ENCODE measurements at places on chromosomes 2 and 18. TPM values are rescaled to one million over a fixed set of nuclear protein-coding genes. Genes with fewer than 3 reads are reported as not detected.

The TEKT4 gene
- polyA plus RNA-seq: not detected

The IL36RN gene
- not detected for polyA plus RNA-seq

The SLC16A14 gene
- polyA plus RNA-seq: 0.37 TPM

The ABHD1 gene
- 1.0 TPM for polyA plus RNA-seq

The SCN9A gene
- polyA plus RNA-seq: 8.3 TPM

The PROM2 gene
- 0.04 TPM for polyA plus RNA-seq

The AMER3 gene
- not detected for polyA plus RNA-seq

The MC5R gene
- not detected for polyA plus RNA-seq

The MARCO gene
- polyA plus RNA-seq: 0.07 TPM

The GDF7 gene
- polyA plus RNA-seq: 0.03 TPM

The VWA3B gene
- polyA plus RNA-seq: not detected

The DSEL gene
- polyA plus RNA-seq: 0.17 TPM

The L3MBTL4 gene
- 0.03 TPM for polyA plus RNA-seq

The CABYR gene
- polyA plus RNA-seq: 15.2 TPM

The RPRM gene
- polyA plus RNA-seq: not detected

The LBX2 gene
- 2.0 TPM for polyA plus RNA-seq

The TXNDC2 gene
- 0.06 TPM for polyA plus RNA-seq

The MOCOS gene
- 3.2 TPM for polyA plus RNA-seq

The DNAH7 gene
- polyA plus RNA-seq: 0.49 TPM

The TLX2 gene
- 0.58 TPM for polyA plus RNA-seq

The EVA1A gene
- 13.5 TPM for polyA plus RNA-seq

The SLC30A3 gene
- polyA plus RNA-seq: 1.7 TPM

The CELF4 gene
- not detected for polyA plus RNA-seq

The EGR4 gene
- not detected for polyA plus RNA-seq

The CAVIN2 gene
- 13.8 TPM for polyA plus RNA-seq

The POTEJ gene
- polyA plus RNA-seq: 0.07 TPM

The C2orf66 gene
- polyA plus RNA-seq: 0.05 TPM

The EFEMP1 gene
- 66.6 TPM for polyA plus RNA-seq

The ST8SIA5 gene
- polyA plus RNA-seq: not detected

The ALPI gene
- not detected for polyA plus RNA-seq

The PER2 gene
- polyA plus RNA-seq: 4.2 TPM

The GAREM2 gene
- 4.5 TPM for polyA plus RNA-seq

The SERPINB12 gene
- not detected for polyA plus RNA-seq

The RBM44 gene
- 0.14 TPM for polyA plus RNA-seq

The ASTL gene
- not detected for polyA plus RNA-seq

The CRACDL gene
- polyA plus RNA-seq: 0.51 TPM

The SP5 gene
- polyA plus RNA-seq: not detected

The G6PC2 gene
- not detected for polyA plus RNA-seq

The SANBR gene
- polyA plus RNA-seq: 13.9 TPM

The PRKRA gene
- 45.2 TPM for polyA plus RNA-seq

The IL36B gene
- not detected for polyA plus RNA-seq

The SERPINB13 gene
- polyA plus RNA-seq: not detected

The TUBA3E gene
- polyA plus RNA-seq: not detected

The THSD7B gene
- polyA plus RNA-seq: not detected

The ATIC gene
- polyA plus RNA-seq: 298 TPM

The MOGAT1 gene
- not detected for polyA plus RNA-seq

The SLC40A1 gene
- polyA plus RNA-seq: 9.2 TPM

The SERPINB4 gene
- polyA plus RNA-seq: not detected

The IL36G gene
- not detected for polyA plus RNA-seq
